ENCODE measurements at places on chromosomes 1 and 21.

GRCh38 chr1:61313906-61314422, 231.6 kb downstream of the NFIA start:
- no peak for DNase-seq

DNA sequence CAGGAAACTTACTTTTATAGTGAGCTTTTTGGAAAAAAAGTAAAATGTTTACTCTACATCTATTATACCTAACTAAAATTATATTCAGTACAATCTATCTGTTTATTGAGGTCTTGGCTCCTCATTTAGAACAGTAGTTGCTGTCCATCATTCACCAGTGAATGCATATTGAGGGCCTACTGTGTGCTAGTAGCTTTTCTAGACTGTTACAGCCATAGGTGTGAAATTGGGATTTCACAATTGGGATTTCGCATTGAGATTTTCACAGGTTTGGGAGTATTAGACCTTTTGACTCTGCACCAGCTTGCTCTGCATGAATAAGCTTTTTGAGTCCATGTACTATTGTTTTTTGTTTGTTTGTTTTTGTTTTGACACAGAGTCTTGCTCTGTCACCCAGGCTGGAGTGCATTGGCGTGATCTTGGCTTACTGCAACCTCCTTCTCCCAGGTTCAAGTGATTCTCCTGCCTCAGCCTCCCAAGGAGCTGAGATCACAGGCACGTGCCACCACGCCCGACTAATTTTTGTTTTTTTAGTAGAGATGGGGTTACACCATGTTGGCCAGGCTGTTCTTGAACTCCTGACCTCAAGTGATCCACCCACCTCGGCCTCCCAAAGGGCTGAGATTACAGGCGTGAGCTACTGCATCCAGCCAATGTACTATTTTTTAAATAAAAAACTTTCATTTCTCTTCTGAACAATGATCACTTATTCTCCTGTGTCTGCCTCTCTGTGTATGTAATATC, 47.2 kb upstream of the ERRFI1 start:
- DNase-seq, result no peak

GRCh38 chr21:34129901-34130715, 56.7 kb downstream of the MRPS6 start:
- no peak for DNase-seq

DNA sequence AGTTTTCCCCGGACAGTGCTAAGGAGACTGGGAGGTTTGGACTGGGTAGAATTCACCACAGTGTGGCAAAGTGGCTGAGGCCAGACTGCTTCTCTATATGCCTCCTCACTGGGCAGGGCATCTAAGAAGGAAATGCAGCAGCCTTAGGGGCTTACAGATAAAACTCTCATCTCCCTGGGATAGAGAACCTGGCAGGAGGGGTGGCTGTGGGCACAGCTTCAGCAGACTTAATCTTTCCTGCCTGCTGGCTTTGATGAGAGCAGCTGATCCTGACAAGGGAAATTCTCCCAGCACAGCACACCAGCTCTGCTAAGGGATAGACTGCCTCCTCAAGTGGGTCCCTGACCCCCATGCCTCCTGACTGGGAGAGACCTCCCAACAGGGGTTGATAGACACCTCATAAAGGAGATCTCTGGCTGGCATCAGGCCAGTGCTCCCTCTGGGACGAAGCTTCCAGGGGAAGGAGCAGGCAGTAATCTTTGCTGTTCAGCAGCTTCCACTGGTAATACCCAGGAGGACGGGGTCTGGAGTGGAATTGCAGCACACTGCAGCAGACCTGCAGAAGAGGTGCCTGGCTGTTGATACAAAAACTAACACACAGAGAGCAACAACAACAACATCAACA, 25.2 kb downstream of the KIFAP3 start:
- DNase-seq, result no peak

DNA sequence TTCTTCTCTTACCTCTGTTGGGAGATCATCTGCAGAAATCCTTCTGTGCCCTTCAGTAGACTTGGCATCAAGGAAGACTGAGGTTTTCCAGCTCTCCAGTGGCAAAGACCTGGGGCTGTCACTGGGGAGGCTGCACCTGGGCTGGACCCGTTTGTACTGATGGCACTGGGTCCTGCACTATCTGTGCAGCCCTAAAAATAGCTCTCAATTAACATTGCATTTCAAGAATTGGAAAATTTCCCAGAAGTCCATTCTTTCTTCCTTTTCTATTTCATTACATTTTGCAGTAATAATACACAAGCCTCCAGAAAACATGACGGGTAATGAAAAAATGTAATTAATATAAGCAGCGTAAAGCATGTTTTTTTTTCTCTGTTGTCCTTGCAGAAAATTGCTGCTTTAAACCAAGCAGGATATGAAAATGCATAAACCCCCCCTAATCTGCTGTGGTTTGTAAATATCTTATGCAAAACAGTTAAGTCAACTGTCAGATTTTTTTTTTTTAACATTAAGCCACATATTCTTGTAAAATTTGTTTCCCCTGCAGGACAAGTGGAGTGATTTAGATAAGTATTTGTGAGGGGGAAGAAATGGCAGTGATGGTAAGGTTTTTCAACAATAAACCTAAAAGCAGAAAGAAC, 64.9 kb downstream of the LMO4 start:
- DNase-seq, result no peak

- no peak for DNase-seq
Measured at GRCh38 chr1:20632386-20632785, 872 bp upstream of the PINK1 start.

GRCh38 chr1:224054611-224055010, 59.3 kb upstream of the FBXO28 start:
- DNase-seq, result no peak

DNA sequence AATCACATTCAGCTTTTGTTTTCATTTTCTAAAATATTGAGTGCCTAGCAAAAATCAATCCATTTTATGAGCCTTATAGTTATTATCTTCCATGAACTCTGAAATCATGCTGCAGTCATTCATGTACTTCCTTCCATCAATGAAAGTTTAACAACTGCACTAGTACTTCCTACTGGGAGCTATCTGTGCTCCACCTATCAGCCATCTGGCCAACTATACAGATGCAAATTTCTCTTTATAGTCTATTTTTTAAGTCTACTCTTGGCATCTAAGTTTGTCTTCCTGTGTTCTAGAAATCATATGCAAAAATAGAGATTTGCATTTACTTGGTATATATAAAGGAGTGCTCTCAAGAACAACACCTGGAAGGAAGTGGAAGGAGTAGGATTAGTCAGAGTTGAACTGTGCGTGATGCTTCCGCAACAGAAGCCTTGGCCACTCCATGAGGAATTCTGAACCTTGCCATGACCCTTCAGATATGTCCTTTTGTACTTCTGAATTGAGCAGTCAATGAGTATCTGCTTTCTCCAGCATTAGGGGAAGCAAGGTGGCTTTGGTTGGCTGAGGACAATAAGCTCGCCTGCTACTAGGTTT, 403.2 kb upstream of the ADAMTS5 start:
- DNase-seq, result no peak

GRCh38 chr1:24506691-24507381, 4.2 kb downstream of the RCAN3 start:
- DNase-seq, result no peak

- DNase-seq, result peak; percentile 76
Measured at GRCh38 chr1:93844262-93845045, 34.6 kb downstream of the DNTTIP2 start.

DNA sequence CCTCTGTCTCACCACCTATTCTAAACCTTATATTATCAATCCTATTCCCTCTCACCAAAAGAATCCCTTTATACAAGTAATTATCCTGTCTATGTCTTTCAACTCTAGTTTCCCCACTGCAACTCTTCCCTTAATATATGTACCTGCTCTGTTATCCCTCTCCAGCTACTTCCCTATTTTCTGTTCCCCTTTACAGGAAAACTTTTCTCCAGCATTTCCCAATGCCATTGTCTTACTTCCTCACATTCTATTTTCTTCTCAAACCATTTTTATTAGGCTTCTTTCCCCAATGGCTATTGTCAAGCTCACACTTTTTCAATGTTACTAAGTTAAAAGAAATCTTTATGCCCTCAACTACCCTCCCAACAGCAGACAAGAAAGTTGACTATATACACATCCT, 11.6 kb downstream of the DPYD start:
- DNase-seq, result no peak

DNA sequence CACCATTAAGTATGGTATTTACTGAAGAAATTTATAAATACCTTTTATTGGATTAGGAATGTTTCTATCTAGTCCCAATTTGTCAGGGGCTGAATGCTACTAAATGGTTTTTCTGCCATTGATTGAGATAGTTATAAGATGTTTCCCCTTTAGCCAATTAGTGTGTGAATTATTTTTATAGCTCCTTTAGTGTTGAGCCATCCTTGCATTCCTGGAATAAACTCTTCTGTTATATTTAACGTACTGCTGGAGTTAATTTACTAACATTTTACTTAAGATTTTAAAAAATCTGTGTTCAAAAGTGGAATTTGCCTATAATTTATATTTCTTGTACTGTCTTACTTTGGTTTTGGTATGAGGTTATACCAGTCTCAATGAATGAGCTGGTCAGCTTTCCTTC, 25.4 kb upstream of the LRRC3 start:
- no peak for DNase-seq

DNA sequence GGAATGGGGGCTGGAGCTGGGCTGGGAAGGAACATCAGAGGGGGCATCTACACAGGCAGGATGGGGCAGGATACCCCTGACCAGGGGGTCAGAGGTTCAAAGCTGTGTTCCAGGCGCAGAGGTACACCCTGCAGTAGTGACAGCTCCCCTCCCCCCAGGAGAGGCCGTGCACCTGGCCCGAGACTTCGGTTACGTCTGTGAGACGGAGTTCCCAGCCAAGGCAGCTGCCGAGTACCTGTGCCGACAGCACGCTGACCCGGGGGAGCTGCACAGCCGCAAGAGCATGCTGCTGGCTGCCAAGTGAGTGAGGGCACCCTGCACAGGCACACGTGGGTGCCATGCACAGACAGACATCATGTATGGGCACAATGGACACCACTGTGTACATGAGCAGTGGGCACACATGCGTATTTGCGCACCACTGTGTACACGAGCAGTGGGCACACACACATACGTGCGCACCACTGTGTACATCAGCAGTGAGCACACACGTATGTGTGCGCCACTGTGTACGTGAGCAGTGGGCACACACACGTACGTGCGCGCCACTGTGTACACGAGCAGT, 17.4 kb downstream of the TFAP2E start:
- DNase-seq, result no peak

DNA sequence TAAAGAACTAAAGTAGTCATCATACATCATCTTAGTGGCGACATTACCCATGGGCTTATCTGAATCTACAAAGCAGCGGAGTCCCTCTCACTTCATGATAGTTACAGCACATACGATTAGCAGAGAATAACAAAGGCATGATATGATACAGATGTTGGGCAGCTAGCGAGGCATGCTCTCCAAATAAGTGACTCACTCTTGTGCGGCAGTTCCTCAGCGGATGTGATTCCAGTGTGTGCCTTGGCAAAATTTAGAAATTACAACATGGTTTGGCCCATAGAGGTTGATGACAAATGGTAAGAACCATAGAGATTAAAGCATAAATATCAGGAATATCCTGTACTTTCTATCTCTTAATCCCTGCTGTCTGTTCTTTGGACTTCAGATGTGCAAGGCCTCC, 48.1 kb upstream of the PAXBP1 start:
- DNase-seq, result no peak

DNA sequence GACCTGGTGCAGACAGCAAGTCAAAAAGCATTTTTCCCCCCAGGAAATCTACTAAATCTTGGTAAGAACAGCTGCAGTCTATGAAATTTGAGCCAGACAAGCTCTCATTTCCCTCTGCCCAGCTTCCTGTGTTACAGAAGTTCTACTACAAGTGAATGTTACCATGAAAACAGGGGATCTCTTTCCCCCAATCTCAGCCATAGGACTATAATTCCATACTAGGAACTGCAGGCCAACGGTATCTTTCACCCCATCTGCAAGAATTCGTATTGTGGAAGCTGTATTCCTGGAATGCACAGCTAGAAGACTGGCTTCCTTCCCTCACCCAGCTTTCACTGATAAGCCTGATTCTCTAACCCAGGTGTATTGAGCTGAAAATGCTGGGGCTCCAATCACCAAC, 1655.4 kb downstream of the BRINP3 start:
- DNase-seq, result no peak

GRCh38 chr1:115077286-115077983, 11.9 kb downstream of the TSPAN2 start:
- no peak for DNase-seq

DNA sequence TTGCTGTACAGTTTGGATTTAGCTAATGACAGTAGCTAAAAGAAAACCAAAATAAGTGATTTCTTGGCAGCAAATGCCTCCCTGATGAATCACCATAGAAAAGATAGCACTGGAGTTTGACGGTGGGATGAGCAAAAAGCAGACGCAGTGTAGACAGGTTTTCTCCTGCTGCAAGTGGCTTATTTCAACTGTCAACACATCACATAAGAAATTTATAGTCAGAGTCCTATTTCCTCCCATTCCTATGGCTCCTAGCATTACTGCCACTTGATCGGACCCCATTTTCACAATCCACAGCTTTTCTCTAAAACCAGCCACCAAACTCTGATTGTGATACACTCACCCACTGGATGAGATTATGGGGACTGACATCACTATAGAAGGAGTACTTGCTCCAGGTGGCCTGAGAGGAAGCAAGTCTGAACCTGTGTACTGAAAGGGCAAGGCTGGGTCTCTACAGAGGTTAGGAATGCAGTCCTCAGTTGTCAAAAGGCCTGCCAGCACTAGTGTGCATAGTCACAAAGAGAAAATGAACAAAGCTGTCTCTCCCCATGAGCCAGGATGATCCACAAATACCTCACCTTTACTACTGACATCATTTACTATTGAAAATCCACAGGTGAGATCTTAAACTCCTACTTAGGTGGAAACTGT, 359.8 kb downstream of the LTN1 start:
- DNase-seq, result no peak

- peak; percentile 34 for DNase-seq
Measured at GRCh38 chr1:119141020-119141424, 569 bp upstream of the WARS2 start.

- DNase-seq, result no peak
Measured at GRCh38 chr1:25182629-25183028, 49.7 kb downstream of the SYF2 start.

GRCh38 chr1:98523256-98523655, 138.3 kb upstream of the SNX7 start:
- DNase-seq, result no peak

GRCh38 chr1:224317383-224318045, 12.5 kb downstream of the NVL start:
- no peak for DNase-seq

GRCh38 chr1:119794230-119794875, 16.9 kb downstream of the REG4 start:
- no peak for DNase-seq

GRCh38 chr1:157993147-157993917, at the start of gene KIRREL1:
TSS of gene KIRREL1 (plus strand) at chr1:157993645. CDS start at chr1:157993677, 32 bp downstream.
- DNase-seq, result no peak

DNA sequence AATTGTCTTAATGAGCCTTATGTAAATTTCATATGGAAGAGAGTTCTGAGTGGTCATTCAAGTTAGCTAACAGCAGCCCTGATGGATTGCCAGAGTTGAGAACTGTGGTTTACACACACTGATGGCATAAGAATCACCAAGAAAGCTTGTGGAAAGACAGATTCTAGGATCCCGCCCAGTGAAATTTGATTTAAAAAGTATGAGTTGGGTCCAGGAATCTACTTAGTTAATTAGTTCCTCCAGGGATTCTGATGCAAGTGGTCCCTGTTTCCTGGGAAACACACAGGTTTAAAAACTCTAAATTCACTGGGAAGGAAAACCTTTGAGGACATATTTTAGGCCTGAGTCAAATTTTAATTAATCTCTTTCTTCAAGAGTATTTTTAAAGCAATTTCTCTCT, 144.3 kb downstream of the NTPCR start:
- DNase-seq, result no peak
